Stimulated activated CD4-positive, alpha-beta T cell treated with anti-CD3 and anti-CD28 coated beads, Interleukin-1b, Interleukin-23, amount 100 ng/mL, for 4 hours (primary cell): ENCODE measurements at places on chromosomes 1 and 21.

DNA sequence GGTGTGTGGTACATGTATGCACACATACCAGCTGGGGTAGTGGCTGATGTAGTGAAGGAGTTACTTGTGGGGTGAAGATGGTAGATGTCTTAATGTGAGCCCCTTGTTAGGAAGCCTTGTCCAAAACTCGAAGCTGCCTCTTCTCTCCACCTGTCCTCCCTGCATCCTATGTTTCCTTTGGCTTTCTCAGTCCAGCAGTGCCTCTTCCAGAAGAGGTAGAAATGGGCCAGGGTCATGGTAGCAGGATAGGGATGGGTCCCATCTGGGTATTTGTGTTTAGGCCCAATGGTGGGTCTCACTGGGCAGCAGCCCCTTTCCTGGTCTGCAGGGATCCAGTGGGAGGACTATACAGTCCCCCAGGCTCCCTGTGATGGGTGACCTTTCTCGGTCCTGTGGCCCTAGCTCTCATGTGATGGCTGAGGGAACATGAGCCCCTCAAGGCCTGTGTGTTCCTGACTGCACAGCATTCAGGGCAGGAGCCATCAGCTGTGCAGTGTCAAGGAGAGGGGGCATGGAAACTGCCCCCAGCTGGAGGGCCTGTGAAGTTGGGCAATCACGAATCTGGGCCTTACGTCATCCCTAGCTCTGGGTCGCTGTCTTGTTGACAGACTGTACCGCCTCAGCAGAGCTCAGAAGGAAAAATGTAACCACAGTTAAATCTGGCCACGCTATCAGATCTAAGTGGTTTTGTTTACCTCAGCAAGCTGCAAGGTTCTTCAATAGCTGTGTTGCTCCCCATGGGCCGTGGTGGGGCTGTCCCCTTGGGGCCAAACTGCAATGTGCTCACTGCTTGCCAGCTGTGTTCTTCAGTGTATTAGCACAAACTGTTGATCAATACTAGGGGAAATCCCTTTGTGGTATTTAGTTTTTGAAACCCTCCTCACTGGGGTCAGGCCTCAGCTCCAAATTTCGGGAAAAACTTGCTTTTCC is 82.7 kb downstream of the NOS1AP start:
- DNase-seq = no peak

DNA sequence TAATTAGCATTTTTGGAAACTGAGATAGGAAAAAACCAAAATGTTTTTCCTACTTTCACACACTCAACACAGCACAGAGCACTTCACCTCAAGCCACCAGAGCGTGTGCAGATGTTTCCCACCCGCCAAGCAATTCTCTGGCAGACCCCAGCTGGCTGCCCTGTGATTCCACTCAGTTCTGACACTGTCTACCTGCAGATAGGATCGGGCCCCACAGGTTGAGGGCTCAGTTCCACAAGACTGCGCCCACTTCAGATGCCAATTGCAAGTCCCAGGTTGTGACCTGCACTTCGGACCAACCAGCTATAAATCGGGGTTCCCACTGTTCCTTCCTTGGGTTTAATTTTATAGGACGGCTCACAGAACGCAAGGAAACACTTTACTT is 9.9 kb downstream of the KIAA1614 start:
- DNase-seq = no peak

DNA sequence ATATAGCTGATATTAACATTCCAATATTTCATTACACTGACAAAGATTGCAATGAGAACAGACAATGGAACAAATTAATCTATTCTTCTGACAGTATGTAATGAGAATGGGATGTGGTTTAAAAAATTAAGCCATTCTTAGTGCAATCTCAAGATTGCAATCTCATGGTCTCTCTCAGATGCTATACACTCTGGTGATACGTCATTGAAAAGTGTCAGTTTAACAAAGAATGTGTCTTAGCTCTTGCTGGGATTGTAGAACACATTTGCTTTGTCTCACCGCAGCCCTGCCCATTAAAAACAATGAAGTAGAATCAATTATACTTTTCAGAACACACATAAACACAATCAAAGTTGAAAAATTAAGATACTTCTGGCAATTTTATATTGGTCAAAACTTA is 55.2 kb downstream of the LRRC53 start:
- DNase-seq = no peak

GRCh38 chr1:179003512-179004066 is 22.1 kb upstream of the FAM20B start:
- DNase-seq = no peak

- no peak for DNase-seq
Observed at GRCh38 chr1:15042866-15043265, 110.7 kb upstream of the TMEM51 start.

- no peak for DNase-seq
Observed at GRCh38 chr1:234670967-234671626, 61.1 kb upstream of the IRF2BP2 start.

DNA sequence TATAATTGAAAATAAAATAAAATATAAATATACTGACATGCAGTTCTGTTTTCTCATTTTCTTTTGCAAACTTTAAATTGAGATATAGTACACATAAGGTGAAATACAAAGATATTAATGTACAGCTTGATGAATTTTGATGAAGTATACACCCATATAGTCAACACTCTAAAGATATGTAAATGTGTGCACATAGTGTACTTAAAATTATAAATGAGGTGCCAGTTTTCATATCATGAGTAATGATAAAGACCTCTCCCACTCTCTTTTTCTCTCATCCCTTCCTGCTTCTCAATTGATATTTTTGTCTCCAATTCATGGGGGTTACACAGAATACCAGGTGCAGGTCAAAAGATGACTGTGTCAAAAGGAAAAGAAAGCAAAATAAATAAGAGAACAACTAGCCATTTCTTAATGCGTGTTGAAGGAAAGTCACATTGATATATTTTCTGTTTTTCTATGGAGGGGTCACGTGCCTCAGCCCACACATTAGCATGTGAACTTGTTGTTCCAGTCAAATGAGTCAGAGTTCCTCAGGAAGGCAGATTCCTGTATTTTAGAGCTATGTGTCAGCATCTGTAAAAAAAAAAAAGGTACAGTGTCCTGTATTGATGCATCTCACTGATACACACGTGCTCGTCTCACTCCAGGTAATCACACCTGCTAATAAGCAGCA is 64.3 kb upstream of the HOOK1 start:
- no peak for DNase-seq

- DNase-seq = no peak
Observed at GRCh38 chr1:87915771-87916170, 587.1 kb downstream of the LMO4 start.

GRCh38 chr1:235818632-235819136 is 48.0 kb downstream of the LYST start:
- no peak for DNase-seq

DNA sequence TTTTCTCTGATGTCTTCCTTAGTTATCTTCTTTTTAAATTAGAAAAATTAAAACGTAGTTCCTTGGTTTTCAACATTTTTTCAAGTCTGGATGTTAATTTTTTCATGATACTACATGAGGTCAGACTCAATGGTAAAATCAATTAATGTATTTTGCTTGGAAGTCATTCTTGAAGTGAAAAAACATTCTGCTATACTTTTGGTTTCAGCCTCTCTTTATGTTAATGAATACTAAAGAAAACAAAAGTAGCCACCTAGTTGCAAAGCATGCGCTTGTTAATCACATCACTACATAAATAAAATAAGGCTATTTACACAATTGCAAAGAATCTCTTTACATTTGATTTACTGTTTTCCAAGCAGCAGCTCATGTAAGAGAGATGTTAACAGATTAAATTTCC is 170.4 kb downstream of the LIPI start:
- no peak for DNase-seq

- no peak for DNase-seq
Observed at GRCh38 chr1:173017792-173018191, 32.9 kb downstream of the TNFSF18 start.

- DNase-seq = no peak
Observed at GRCh38 chr1:153040950-153041631, at the start of gene SPRR2D. TSS of gene SPRR2D (minus strand) at chr1:153041120. CDS start at chr1:153040346, 774 bp downstream.

- no peak for DNase-seq
Observed at GRCh38 chr1:115771094-115771846, 2.8 kb upstream of the CASQ2 start.
